ENCODE measurements at places on chromosomes 4 and X.

DNA sequence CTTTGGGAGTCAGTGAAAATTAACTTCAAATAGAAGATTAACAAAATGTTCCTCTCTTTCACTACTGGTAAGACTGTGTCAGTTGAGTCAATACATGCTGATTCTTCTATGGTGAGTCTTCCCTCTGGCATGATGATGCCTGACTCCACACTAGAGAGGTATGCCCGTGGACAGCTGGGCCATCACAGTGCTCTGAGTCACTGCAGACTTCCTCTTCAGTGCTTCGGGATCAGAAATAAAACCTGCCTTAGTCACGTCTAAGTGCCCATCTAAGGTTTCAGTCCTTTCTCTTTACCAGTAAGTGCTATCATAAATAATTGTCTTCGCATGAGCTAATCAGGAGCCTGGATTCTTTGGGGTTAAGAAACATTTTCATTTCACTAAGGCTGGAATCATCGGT is 1.6 kb upstream of the ASB5 start:
- DNase-seq: peak; percentile 52

DNA sequence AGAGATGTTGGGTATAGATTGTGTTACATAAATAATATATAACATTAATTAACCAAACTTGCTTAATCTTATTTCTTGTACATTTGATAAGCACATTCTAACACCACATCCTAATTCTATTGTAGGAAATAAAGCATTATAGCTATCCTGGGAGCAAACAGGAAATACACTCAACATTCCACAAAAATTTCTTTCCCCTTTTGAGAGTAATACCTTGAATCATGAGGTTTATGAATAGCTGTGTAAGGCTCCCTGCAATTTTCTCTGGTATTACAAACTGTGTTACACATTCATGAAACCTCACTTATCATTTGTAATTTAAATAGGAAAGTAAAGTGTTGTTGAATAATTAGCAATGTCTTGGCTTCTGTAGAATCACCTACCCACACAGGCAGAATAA is 95.1 kb downstream of the TMEM47 start:
- DNase-seq: no peak

DNA sequence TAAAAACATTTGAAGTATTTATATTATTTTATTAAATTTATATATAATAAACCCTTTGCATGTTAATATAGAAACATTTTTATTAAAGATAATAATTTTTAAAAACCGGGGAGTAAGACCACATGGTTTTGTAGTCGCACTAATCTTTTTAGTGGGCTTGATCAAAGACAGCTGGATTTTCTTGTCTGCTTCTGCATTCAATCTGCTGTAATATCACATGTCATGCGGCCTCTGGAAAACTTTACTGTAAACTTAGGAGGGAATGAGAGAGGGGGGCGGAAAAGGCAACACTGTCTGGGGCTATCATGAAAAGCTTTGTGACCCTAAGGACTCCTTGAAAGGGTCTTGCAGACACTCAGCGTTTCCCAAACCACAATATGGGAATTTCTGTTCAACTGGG is 62.8 kb upstream of the NLGN4X start:
- no peak for DNase-seq

DNA sequence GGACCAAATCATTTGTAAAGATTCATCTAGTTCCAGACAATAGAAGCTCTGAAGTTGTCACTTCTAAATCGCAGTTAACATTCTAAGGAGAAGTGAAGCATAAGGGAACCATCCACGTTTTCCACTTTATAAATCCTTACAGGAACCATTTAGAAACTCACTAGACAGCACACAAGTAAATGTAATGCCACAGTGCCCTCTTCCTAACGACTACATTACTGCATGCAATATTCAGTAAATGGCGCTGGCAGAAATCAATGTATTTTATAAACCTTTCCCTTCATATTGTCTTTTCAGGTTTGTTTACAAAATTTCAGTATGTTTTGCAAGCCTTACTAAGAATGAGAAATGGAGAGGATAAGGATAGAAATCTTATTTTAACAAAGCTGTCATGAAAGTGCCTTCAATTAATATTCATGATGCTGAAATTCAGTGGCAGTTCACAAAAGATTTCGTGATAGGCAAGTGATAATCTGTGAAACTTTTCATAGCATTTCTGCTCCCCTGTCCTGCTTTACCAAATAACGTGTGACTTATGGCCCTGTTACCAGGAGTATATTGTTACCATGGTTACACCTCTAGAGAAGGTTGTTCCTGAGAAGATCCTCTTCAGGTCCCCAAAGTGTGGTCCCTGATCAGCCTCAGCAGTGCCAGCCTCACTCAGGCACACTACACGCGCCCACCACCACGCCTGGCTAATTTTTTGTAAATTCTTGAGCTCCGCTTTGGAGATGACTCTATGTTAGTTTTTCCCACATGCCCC is 54.2 kb downstream of the TMA16 start:
- DNase-seq: peak; percentile 59

- DNase-seq: no peak
Measured at GRCh38 chr4:71259911-71260331, 78.9 kb upstream of the SLC4A4 start.

DNA sequence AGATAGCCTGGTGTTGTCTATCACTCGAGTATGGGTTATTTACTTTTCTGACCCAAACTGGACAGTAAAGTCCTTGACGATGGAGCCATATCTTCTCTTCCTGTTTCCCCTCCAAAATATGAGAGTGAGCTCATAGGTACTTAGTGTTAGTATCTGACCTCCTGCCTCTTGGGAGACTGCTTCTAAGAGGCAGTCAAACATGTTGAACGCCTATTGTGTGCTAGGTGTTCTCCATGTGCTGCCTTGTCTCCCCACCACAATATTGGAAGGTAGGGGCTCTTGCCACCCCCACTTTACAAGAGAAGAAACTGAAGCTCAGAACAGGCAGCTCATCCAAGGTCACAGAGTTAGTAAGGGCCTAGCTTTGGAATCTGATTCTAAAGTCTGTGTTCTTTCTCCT is 8.3 kb downstream of the EFNB1 start:
- no peak for DNase-seq

DNA sequence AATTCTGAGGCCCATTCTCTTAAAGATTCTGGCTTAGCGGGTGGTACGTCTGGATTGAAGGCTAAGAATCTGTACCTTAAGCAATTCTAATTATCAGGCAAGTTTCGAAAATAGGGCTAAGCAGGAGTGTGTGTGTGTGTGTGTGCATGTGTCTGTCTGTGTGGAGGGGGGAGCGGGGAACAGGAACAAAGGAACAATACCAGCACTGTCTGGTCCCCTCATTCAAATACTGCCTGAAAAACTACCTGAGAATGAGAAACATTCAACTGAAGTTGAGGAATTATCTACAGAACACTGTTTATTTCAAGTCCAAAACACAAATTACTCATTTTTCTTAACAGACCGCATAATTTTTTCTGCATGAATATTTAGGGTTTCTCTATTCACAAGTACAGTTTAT is 18.6 kb downstream of the PGRMC2 start:
- DNase-seq: no peak

GRCh38 chr4:42350611-42351182 is 46.6 kb upstream of the SHISA3 start:
- DNase-seq: no peak

- DNase-seq: no peak
Measured at GRCh38 chr4:140641789-140642439, 73.2 kb upstream of the UCP1 start.

GRCh38 chrX:39772057-39772832 is 325.5 kb downstream of the BCOR start:
- no peak for DNase-seq

GRCh38 chr4:26589705-26590104 is 5.8 kb downstream of the TBC1D19 start:
- no peak for DNase-seq

DNA sequence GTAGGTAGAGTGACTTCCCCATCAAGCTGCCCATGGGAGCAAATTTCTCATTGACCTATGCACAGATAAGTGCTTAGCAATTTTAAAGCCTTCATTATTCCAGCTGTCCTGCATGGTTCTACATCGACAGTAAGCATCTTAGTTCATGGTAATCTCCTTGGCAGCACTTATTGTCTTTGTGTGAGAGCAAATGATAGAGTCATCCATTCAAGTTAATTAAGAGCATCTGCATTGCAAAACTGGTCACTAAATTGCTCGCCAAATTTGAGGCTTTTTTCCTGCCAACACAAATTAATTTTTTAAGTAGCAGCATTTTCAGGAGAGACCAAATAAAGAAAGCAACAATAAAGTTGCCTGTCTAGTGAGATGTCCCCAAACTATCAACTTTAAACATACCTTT is 76.7 kb downstream of the SH3BGRL start:
- no peak for DNase-seq

DNA sequence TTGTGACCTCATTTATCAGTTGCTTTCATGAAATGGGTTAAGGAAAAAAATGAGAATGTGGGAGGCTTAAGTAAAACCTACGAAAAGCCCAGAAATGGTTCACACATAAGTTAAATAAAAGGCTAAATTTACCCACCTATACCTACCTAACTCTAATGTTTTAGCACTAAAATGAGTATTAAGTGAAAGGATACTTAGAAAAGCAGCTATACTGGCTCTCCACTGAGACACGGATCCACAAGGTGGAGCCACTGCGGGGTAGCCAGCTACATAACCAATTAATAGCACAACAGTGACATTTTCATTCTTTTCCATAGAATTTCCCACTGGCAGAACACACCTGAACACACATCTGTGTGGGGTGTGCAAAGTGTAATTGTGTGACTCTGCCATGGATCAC is 101.9 kb downstream of the MAML3 start:
- DNase-seq: no peak

GRCh38 chrX:44871114-44871645 is 1.8 kb upstream of the KDM6A start:
- no peak for DNase-seq

DNA sequence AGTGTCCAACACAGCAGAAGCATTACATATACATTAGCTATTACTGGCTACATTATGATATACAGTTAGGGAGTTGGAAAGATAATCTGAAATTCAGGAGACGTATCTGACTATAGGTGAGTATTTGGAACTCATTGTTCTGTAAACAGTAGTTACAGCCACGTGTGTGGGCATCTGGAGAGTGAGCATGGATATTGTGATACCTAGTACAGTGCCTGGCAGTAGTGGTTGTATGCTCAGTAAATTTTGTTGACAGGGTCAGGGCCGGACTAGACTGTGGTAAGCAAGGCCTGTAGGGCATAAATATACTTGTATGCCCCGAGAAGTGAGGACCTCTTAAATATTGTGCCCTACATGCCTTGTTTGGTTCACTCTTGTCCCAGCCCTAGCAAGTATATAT is 2.9 kb downstream of the F9 start:
- no peak for DNase-seq

DNA sequence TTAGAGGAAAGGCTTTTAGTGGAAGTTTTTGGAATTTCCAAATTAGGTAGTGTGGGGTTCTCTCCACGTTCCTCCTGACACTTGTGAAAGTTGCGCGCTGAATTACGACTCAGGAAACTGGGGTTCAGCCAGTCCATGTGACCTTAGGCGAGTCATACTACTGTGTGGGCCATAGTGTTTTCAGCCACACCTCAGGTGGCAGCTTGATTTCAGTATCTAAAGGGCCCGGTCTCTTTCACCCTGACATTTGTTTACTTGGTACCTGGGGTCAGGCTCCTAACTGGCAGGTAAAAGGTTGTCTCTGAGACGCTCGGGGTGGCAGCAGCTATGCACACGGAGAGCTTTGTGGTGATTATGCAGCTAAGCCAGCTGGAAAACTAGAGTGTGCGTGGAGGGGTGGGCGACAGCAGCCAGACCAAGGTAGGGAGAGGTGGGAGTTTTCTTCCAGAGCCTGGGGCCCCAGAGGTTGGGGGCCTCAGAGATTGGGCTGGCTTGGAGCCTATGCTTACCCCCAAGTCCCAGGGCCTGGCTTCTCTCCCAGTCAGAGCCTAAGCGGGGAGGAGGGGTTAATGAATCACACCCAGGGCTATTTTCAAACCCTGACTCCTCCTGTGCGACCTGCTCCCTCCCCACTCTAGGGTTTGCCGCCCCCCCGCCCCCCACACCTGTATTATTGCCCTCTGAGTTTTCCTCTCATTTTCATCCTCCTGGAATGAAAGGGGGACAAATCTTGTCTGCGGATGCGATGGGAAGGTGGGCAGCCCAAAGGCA is 47.2 kb downstream of the STARD8 start:
- DNase-seq: no peak

GRCh38 chr4:109701566-109702410 is 1.5 kb downstream of the CASP6 start:
- DNase-seq: peak; percentile 15

GRCh38 chrX:133374874-133375387 is 40.4 kb downstream of the GPC4 start:
- no peak for DNase-seq

DNA sequence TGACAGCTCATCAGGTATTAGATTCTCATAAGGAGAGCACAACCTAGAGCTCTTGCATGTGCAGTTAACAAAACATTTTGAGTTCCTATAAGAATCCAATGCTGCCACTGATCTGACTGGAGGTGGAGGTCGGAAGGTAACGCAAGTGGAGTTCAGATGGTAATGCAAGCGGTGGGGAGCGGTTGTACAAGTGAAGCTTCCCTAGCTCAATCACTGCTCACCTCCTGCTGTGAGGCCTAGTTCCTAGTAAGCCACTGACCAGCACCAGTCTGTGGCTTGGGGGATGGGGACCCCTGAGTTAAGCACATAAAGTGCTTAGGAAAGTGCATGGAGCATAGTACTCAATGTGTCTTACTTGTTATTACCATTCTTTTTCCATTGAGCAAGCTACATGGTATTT is 983.2 kb upstream of the IGFBP7 start:
- DNase-seq: no peak

GRCh38 chr4:108590776-108591175 is 29.6 kb upstream of the RPL34 start:
- no peak for DNase-seq

- DNase-seq: no peak
Measured at GRCh38 chrX:63784346-63784901, 590 bp downstream of the ARHGEF9 start.

- no peak for DNase-seq
Measured at GRCh38 chrX:47475476-47475875, 7.5 kb downstream of the ZNF41 start.

GRCh38 chrX:12309744-12310076 is 171.4 kb downstream of the FRMPD4 start:
- DNase-seq: no peak

- DNase-seq: no peak
Measured at GRCh38 chrX:151704041-151704663, 8.9 kb downstream of the PRRG3 start.

All from LoVo (cell line).